ENCODE measurements at places on chromosomes 3 and 15.

GRCh38 chr15:82799183-82799841 is 6.6 kb downstream of the FSD2 start:
- DNase-seq: no peak

DNA sequence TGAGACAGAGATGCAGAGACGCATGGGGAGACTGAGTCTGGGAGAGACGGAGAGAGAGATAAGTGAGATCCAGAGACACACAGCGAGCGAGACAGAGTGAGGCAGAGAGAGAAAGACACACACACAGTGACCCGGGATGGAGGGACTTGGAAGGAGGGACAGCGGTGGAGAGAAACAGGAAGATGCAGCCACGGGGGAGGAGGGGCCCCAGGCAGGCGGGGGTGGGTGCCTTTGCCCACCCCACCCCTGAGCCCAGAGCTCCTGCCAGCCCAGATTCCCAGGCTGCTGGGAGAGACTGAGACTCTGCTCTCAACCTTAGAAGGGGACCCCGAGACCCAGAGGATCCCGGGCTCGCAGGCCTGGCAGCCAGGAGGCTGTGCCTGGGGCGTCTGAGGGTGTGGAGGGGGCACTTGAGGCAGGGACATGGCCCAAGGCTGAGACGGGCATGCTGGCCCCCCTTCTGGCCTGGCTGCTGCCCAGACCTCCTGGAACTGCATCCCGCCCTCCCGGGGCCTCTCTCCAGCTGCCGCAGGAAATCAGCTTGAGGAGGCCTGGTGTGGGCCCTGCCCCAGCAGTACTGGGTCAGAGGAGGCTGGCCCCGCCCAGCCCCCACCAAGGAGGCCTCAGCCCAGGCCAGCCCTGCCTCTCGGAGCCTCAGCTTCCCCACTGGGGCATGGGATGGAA is 18.1 kb downstream of the H1-8 start:
- DNase-seq: no peak

- DNase-seq: no peak
These were observed 500.9 kb downstream of the SOX2 start for GRCh38 chr3:182212479-182213076.

GRCh38 chr3:181715571-181716340 is 4.0 kb downstream of the SOX2 start:
- no peak for DNase-seq

DNA sequence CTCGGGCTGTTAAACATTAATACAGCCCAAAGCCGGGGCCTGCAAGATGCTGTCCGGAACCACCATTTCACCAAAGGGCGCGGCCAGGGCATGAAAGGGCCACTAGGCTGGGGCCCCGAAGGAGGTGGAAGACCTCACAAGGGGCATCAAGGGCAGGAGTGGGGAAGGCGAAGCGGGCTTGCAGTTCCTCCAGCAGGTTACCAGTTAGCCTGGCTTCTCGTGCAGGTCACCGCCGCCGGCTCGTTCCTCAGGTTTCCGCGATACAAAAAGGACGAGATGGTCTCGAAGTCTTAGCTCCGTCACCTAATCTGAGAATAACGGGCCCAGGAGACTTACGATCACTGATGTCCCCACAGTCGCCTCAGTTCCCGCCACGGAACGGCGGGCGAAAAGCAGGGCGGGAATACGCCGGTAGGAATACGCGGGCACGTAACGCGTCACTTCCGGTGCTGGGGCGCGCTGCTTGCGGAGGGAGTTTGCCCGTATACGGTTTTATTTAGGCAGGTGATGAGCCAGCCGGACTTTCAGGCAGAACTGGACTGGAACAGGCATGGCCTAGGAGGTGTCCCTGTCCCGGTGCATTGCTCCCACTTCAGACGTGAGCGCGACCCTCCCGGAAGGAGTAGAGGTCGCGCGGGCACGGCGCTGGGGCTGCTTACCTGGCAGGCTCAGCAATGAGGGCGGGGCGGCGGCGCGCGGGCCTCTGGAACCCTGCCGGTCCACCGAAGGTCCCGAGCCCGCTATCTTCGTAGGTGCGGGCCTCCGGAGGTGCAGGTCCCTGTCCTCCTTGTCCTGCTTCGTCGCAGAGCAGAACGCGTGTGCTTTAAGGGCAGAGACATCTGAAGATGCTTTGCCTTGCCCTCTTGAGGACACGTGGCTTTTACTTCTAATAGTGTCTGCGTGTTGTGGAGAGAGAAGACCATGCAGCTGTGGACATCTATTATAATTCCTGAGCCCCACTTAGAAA is at the start of gene RFC4:
Gene RFC4 (minus strand): TSS at position 394 of the 967 bp plus-strand sequence. CDS start 1,769 bp downstream, outside the sequence.
- peak; percentile 78 for DNase-seq

GRCh38 chr3:36776436-36776835 is 12.1 kb upstream of the DCLK3 start:
- no peak for DNase-seq

- DNase-seq: no peak
These were observed 7.4 kb upstream of the ZNF501 start for GRCh38 chr3:44722103-44722401.

GRCh38 chr15:95864467-95864886 is 466.0 kb upstream of the NR2F2 start:
- DNase-seq: no peak

DNA sequence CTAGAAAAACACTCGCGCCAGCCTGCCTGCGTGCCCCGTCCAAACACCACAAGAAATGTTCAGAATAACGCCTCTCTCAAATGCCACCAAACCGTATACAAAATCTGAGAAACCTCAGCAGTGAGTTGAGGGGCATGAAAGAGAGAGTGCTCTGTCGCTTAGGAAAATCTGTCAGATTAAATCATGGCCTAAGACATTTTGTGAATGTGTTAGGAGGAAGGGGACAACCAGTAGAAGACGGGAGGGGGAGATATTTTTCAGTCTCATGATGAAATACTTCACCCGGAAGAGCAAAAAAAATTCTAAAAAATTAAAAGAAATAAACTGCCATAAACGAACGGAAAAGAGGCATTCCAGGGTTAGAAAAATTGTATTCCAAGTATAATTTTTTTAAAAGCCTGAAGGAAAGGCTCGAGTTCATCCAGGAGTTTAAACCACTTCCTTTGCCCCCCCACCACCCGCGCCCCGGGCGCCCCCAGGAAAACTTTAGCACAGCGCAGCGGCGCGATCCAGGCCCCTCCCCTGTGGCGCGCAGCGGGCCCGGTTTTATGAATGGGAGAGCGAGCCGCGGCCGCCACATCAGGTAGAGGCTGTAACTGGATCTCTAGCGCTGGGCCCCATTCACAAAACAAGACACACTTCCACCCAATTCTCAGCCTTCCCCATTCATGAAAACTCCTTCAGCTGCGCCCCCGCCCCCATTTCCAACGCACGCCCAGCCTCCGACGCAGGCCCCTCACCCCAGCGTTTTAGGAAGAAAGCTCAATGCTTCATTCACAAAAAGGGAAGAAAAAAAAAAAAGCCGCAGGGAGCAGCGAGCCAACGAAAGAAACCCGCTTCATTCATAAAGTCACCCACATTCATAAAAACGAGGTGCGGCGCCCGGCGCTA is 1.4 kb downstream of the ETV5 start:
- no peak for DNase-seq

DNA sequence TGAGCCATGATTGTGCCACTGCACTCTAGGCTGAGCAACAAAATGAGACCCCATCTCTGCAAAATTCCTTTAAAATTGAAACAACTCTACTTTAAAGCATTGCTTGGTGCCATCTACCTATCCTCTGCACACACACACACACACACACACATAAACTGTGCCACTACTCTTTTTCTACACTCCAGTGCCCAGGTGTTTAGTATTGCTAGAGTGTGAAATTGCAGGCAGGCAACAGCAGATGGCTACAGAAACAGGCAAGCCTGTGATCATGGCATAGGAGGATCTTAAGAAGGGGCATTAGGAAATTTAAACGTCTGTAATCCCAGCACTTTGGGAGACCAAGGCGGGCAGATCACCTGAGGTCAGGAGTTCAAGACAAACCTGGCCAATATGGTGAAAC is 39.0 kb downstream of the SIDT1 start:
- DNase-seq: no peak

GRCh38 chr3:40780291-40780924 is 255.6 kb downstream of the ZNF621 start:
- DNase-seq: no peak

DNA sequence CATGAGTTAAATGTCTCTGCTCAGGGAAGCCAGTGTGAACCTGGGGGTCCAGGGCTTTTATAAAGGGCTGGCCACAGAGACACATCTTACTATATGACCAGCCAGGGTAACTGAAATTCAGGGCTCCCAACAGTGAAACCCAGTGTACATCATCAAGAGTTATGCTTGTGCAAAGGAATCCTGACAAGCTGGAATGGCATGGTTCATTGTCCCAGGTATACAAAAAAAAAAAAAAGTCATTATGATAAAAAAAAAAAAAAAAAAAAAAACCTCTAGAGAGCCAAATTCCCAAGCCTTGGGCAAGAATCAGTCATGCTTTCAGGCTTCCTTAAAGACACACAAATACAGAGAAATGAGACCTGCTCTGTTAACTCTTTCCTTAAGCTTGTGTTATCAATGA is 452.0 kb downstream of the GABRG3 start:
- DNase-seq: no peak

DNA sequence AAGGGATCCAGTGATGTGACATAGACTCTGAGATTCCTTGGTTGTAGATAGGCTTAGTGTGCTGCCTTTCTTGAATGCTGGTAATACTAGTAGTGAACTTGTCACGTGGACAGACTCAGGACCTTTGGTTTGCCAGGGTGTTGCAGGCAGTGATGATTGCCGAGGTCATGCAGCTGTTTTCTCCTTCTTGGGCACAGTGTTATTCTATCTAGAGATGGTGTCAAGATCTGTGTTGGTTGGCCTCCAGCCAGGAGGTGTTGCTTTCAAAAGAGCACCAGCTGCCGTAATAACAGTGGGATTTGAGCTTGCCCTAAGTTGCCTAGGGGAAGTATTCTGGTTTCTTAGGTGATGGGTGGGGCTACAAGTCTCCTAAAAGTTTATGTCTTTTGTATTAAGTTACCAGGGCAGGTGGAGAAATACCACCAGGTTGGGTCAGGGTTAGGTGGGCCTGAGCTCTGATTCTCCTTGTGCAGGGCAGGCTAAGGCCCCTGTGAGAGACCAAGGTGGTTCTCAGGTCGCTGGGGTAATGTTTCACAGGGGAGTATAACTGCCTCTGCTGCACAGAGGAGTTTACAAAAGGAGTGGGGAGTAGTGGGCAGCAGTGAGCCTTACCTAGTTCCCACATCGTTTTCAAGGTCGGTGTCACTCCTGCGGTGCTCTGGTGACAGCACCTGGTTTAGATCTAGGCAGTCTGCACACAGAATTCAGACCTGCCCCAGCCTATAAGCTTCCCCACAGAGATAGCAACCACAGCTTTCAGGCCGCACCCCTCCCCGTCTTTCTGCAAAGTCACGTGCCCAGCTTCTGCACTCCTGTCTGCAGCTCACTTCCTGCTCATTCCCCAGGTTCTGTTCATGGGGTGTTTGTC is 350.3 kb downstream of the DOCK3 start:
- peak; percentile 59 for DNase-seq

DNA sequence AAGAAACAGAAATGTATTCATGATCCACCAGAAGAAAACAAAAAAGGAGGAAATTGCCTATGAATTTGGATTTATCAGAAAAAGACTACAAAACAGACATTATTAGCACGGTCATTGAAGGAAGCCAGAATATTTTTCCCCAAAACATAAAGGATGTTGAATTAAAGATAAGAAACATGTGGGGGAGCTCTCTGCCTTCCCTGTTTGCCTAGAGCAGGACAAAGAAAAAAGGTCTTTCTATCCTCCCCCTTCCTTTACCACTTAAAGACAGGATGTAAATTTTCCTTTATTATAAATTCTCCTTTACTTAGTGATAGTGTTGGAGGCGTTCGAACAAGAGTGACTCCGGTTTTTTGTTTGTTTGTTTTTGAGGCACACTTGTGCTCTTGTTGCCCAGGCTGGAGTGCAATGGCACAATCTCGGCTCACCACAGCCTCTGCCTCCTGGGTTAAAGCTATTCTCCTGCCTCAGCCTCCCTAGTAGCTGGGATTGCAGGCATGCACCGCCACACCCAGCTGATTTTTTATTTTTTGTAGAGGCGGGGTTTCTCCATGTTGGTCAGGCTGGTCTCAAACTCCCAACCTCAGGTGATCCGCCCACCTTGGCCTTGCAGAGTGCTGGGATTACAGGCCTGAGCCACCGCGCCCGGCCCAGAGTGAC is 14.9 kb upstream of the RPN1 start:
- no peak for DNase-seq

DNA sequence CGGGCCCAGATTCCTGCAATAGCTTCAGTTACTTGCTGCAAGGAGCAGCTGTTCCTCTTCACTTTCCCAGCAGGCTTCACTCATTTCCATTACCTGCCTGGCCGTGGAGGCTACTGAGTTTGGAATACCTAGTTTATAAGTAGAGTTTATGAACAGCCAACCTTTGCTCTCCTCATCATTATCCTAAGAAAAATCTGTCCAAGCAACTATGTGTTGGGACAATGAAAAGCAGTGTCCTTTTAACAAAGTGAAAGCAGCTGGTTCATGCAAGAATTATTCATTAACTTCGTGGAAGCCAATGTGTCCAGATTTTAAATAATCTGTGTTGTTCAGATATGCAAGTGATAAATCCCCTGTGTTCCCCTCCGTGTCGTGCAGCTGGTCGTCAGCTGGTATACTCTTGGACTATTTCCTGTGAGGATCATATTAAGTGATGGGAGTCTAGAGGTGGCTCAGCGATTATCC is 39.3 kb upstream of the SSR3 start:
- DNase-seq: no peak

DNA sequence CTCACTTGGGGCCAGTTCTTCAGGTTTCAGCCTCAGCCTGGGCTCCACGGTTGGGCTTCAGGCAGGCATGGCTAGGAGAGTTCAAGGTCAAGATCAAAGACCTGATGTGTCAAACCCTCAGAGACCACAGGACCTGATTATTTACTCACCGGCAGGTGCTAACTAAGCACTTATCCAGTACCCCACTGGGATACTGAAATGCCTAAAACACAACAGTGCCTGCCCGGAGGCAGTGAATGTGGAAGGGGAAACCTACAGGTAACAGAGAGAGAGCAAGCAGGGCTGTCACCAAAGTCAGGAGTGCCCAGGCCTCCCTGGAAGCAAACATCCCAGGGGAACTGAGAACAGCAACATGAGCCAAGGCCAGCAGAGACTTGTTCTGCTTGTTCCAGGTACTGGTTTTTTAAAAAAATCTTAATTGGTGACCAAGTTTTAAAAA is 6.7 kb downstream of the IDH2 start:
- no peak for DNase-seq

- DNase-seq: no peak
These were observed 83.3 kb downstream of the ADCY5 start for GRCh38 chr3:123365450-123366143.

DNA sequence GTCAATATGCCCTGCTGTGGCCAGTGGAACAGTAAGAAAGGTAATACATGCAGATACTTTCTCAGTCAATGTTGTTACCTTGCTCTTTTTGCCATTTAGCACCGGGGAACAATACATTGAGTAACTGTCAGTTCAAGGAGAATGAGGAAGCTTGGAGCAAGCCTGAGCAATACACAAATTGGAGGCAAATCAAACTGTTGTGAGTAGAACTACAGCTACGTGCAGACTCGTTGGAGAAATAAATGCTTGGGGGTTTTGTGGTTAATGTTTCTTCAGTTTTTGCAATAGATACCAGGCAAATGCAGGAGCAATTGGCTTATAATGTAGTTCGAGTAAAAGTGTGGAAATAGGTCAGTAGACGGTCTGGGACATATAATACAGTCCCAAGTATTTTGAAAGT is 587.3 kb upstream of the ROBO1 start:
- DNase-seq: no peak

Measured in activated T-helper 1 cell treated with anti-CD3 and anti-CD28 coated beads, Interleukin-2, amount 50 U/mL, for 16 hours (primary cell).